ENCODE measurements at places on chromosomes 11 and 22.

DNA sequence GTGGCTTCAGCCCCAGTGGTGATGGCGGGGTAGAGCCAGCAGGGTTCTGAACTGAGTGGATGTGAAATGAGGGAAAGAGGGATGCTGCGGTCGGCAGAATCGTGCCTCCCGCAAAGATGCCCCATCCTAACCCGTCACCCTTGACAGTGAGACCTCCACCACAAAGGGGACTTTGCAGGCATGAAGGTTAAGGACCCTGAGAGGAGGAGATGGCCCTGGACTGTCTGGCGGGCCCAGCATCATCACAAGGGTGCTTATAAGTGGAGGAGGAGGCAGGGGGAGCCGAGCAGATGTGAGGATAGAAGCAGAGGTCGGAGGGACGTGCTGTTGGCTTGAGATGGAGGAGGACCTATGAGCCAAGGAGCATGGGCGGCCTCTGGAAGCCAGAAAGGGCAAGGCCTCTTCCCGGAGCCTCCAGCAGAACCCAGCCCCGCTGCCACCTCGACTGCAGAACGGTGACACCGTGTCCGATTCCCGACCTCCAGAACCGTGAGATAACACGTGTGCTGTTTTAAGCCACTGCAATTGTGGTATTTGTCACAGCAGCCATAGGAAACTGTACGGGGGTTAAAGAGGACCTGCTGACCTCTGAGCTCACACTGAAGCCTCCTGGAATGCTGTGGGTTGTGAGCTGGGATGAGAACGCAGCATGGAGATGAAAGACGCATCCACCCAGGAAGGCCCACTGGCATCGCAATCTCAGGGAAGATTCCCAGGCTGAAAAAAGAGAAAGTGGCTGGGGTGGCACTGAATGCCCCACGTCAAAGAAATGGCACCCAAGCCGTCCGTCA is 10.9 kb downstream of the LINC01488 start:
- DNase-seq, result no peak

- DNase-seq, result no peak
Observed at GRCh38 chr11:12787847-12788246, 113.6 kb downstream of the TEAD1 start.

GRCh38 chr11:3001496-3001895 is 9.4 kb upstream of the NAP1L4 start:
- DNase-seq, result no peak

DNA sequence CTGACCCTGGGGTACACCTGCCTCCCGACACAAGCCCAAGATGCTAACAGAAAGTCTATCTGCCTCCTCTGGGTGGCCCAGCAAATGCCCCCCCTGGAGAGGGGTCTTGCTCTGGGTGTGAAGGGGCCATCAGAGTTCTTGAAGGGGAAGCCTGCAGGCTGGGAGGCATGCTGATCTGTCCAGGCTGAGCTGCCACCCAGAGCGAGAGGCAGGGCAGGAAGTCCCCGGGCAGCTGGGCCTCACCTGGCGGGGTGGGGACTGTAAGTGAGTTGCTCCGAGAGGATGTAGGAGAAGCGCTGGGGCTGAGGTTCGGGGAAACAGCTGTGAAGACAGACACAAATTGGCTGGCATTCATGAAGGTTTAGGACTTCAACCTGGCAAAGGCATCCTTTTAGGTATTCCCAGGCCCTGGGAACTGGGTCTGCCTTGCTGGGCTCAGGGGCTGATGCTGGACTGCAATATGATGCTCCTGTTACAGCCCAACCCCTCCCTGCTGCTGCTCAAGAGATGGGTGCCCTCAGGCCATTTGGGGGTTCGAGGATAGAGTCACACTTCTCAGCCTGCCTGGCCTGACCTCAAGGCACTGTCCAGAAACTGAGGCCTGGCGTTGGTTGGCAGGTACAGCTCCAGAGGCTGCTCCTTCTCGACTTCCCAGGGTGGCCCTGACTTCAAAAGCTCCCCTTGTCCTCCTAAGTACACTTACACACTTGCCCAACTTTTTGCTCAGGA is 60.2 kb upstream of the LYVE1 start:
- no peak for DNase-seq

GRCh38 chr11:125140233-125140632 is 24.3 kb upstream of the PKNOX2 start:
- DNase-seq, result no peak

GRCh38 chr11:112374486-112375140 is 114.0 kb upstream of the PLET1 start:
- no peak for DNase-seq

- DNase-seq, result no peak
Observed at GRCh38 chr11:60005360-60005759, 11.6 kb upstream of the OOSP4B start.

DNA sequence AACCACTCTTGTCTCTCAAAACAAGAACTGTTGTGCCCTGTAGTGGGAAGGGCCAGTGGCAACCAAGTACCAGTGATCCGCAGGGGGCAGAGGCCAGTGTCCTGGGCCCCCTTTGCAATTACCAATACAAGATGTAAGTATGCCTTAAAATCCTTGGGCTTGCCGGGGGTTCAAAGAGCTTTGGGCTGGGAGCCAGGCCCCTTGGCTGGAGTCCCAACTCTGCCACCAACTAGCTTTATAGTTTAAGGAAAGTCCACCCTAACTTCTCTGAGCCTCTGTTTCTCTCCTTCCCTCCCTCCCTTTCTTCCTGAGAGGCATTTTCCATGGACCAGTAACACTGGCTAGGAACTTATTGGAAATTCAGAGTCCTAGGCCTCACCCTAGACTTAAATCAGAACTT is 15.5 kb downstream of the CLMP start:
- DNase-seq, result no peak
